ENCODE measurements at places on chromosomes 11 and 22. TPM values are rescaled to one million over a fixed set of nuclear protein-coding genes. Genes with fewer than 3 reads are reported as not detected.

- H3K27ac ChIP-seq, result no peak overlapping the region
- H3K4me1 ChIP-seq, result peaks cover 4% of the 10 kb centered on the region
- H3K27me3 ChIP-seq, result no peaks in the 10 kb centered on the region
- no peak overlapping the region for H3K4me3 ChIP-seq
Observed at GRCh38 chr11:47765086-47765485, 2.1 kb downstream of the FNBP4 start.

GRCh38 chr11:3022982-3023381 is 30.9 kb upstream of the NAP1L4 start:
- H3K27me3 ChIP-seq, result no peaks in the 10 kb centered on the region
- DNase-seq, result no peak
- no peak overlapping the region for H3K27ac ChIP-seq
- H3K36me3 ChIP-seq, result no peaks in the 10 kb centered on the region
- H3K4me3 ChIP-seq, result no peak overlapping the region

- H3K27me3 ChIP-seq, result no peaks in the 10 kb centered on the region
- H3K36me3 ChIP-seq, result no peaks in the 10 kb centered on the region
- H3K27ac ChIP-seq, result no peak overlapping the region
- no peak overlapping the region for H3K4me3 ChIP-seq
- peaks cover 7% of the 10 kb centered on the region for H3K4me1 ChIP-seq
- no peak for DNase-seq
Observed at GRCh38 chr22:29998627-29999384, 81.5 kb upstream of the HORMAD2 start.

GRCh38 chr11:71284525-71285092 is 32.2 kb upstream of the SHANK2 start:
- no peak overlapping the region for H3K27ac ChIP-seq
- no peaks in the 10 kb centered on the region for H3K36me3 ChIP-seq
- no peaks in the 10 kb centered on the region for H3K4me1 ChIP-seq
- H3K4me3 ChIP-seq, result no peak overlapping the region

DNA sequence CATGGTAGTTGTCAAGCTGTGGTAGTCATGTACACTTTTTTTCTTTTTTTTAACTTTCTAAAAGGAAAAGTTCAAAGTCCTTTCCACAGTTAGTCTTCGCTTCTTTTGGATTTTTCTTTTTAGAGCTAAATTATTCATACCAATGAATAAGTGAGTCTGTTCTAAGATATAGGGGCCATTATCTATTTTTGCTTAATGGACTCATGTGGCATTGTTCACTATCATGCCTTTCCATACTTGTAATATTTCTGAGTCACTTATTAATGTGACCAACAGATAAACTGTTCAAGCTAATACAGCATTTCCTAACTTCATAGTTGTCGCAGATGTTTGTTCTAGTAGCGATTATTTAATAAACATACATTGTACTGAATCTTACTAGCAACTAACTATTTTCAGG is 8.0 kb upstream of the B3GNT6 start:
- H3K36me3 ChIP-seq, result no peaks in the 10 kb centered on the region
- DNase-seq, result no peak
- no peaks in the 10 kb centered on the region for H3K27me3 ChIP-seq
- H3K27ac ChIP-seq, result no peak overlapping the region
- no peaks in the 10 kb centered on the region for H3K4me1 ChIP-seq

DNA sequence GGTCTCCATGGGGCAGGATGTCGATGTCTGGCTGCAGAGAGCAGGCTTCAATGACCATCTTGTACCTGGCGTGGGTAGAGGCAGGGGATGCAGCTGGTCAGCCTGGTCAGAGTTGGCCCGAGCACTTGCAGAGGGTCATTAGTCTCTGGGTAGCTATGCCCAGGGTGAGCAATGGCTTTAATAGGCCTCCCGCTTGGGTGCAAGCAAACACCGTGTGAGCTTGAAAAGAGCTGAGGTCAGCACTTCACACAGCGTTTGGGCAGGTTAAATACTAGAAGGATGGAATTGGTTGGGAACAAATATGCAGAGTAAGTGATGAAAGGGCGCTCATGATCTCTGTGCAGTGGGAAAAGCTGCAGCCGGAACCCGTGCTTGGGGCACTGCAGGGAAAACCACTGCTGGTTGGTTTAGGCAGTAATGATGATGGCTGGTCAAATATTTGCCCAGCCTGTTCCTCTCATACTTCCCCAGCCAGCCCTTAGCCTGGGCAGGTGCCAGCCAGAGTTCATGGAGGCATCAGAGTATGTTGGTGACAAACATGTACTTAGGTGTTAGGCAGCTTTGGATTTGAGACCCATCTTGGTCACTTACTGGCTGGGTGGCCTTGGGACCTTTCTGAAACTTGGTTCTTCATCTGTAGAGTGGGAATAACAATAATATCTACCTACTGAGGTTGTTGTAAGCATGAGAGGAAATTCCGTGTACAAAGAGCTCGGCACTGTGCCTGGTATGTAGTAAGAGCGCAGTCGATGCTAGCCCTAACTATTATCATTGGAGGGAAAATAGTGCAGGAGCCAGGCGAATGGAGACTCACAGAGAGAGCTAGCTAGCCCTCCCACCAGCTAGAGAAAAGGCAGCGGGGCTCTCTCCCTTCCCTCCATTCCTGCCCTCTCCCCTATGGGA is 25.2 kb upstream of the KCNJ11 start:
- no peaks in the 10 kb centered on the region for H3K27me3 ChIP-seq
- no peak for DNase-seq
- no peaks in the 10 kb centered on the region for H3K36me3 ChIP-seq
- H3K27ac ChIP-seq, result no peak overlapping the region

GRCh38 chr11:124643042-124643604 is 20.5 kb downstream of the TBRG1 start:
- H3K27me3 ChIP-seq, result no peaks in the 10 kb centered on the region
- H3K4me3 ChIP-seq, result no peak overlapping the region
- no peak for DNase-seq
- no peaks in the 10 kb centered on the region for H3K4me1 ChIP-seq
- no peak overlapping the region for H3K27ac ChIP-seq

- DNase-seq, result no peak
- H3K36me3 ChIP-seq, result no peaks in the 10 kb centered on the region
- no peak overlapping the region for H3K4me3 ChIP-seq
Observed at GRCh38 chr11:107732689-107733051, 20.8 kb upstream of the SLN start.

GRCh38 chr11:35802221-35802620 is 139.6 kb downstream of the TRIM44 start:
- H3K27me3 ChIP-seq, result no peaks in the 10 kb centered on the region
- no peak for DNase-seq
- H3K27ac ChIP-seq, result no peak overlapping the region
- no peak overlapping the region for H3K4me3 ChIP-seq
- H3K36me3 ChIP-seq, result no peaks in the 10 kb centered on the region

GRCh38 chr22:19085233-19085718 is 36.9 kb downstream of the DGCR2 start:
- H3K36me3 ChIP-seq, result no peaks in the 10 kb centered on the region
- H3K4me1 ChIP-seq, result no peaks in the 10 kb centered on the region
- H3K27me3 ChIP-seq, result no peaks in the 10 kb centered on the region
- H3K27ac ChIP-seq, result no peak overlapping the region
- H3K4me3 ChIP-seq, result no peak overlapping the region
- DNase-seq, result no peak

The OR6T1 gene
- not detected for total RNA-seq

The PRRG4 gene
- 0.32 TPM for total RNA-seq

The TRIM66 gene
- total RNA-seq, result 4.9 TPM

Measured in ovary (tissue), 10 donors.